Hematopoietic multipotent progenitor cell (in vitro differentiated cells): ENCODE measurements at places on chromosomes 7 and 10.

DNA sequence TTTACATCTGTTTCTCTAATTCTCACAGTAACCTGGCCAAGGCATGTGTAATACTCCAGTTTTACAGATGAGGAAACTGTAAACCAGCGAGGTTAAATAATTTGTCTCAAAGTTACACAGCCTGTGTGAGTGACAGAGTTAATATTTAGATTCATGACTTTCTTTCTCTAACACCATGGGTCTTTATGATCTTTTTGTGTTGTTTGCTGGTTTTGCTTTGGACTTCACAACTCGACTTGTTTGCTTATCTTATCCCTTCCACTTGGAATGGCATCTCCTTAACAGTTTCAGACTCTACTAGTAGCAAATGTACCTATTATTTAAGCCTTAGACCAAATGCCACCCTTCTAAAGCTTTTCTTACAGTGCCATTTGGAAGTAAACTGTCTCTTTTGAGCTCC is 34.4 kb downstream of the MXI1 start:
- no peak for DNase-seq

GRCh38 chr7:154953006-154953684 is 49.8 kb downstream of the PAXIP1 start:
- DNase-seq: peak; percentile 47

DNA sequence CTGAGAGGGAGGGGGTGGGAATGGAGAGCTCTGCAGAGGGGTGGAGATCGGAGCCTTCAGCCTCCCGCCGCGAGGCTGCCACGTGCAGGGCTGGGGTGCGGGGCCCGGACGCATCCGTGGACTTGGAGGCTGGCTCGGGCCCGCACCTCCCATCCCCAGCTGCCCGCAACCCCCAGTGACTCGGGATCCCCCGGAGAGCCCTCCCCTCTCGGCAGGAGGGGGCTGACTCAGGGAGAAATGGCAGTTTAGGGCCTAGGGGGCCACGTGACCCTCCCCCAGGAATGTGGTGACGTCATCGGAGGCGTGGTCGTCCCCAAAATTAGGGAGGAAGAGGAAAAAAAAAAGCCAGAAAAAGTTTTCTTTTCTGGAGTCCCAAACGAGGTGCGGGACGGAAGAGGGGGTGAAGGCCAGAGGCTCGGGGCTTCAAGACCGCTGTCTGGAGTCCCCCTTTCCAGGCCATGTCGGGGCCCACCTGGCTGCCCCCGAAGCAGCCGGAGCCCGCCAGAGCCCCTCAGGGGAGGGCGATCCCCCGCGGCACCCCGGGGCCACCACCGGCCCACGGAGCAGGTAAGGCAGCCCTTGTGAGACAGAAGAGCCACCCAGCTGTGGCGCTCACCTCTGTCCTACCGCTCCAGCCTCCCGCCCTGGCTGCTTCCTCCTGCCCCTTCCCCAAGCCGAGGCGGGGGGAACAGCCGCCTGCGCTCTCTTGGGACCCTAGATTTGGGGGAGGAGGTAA is at the start of gene TRIP6:
TRIP6 (plus strand) TSS at position 348 of the 736 bp plus-strand sequence; CDS start at position 459, 111 bp downstream.
- peak; percentile 66 for DNase-seq

GRCh38 chr7:41705109-41705901 is 2.4 kb upstream of the INHBA start:
- DNase-seq: no peak

GRCh38 chr10:50550291-50550839 is 73.4 kb downstream of the SGMS1 start:
- no peak for DNase-seq

DNA sequence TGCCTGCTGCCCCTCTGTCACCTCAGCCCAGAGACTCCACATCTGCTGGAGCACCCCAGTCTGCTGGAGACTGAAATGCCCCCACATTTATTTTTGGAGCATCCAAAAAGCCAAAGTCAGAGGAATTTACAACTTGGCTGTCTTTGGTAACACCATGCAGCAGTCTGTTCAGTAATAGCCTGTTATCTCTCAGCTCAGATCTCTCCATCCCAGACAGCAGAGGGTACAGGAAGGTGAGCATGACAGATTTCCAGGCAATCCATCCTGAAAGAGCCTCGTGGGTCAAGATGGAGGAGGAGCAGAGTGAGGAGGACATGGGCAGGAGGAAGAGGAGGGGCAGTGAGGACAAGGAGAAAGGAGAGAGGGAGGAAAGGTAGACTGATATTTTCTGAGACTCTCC is 55.9 kb downstream of the GRID1 start:
- no peak for DNase-seq

DNA sequence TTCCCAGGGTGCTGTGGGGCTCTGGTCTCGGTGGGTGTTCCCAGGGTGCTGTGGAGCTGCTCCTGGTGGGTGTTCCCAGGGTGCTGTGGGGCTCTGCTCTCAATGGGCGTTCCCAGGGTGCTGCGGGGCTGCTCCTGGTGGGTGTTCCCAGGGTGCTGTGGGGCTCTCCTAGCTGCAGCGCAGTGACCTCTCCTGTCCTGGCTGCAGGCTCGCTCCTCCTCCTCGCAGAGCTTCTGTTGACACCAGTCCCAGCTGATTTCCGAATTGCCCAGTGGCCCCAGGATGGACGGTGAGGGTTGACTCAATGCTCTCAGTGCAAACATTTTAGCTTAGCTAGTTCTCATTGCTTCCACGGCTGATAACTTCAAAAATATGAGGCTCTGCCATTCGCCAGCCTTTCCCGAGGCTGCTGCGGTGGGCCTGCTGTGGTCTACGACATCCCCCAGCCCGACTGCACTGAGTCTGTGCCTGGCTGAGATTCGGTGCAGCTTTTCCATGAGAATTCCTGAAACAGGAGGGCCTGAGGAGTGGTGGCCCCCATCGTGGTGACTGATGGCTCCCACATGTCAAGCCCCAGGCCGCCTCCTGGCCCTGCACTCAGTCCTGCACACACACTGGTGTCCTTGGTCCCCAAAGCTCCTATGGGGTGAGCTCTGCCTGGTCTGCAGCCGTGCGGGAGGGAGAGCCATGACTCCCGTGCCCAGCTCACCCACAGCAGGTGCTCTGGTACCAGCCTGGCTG is 58.3 kb upstream of the NKX6-2 start:
- DNase-seq: no peak

DNA sequence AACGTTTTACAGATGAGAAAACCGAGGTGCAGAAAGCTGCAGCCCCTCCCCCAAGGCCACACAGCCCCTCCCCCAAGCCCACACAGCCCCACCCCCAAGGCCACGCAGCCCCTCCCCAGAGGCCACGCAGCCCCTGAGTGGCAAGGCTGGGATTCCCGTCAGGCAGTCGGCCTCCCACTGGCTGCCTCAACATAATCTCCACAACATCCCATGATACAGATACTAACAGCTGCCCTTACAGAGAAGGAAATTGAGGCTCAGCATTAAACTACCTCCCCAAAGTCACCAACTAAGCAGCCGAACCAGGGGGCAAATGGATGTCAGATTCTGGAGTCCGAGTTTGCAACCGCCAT is 15.9 kb downstream of the SH3PXD2A start:
- no peak for DNase-seq

DNA sequence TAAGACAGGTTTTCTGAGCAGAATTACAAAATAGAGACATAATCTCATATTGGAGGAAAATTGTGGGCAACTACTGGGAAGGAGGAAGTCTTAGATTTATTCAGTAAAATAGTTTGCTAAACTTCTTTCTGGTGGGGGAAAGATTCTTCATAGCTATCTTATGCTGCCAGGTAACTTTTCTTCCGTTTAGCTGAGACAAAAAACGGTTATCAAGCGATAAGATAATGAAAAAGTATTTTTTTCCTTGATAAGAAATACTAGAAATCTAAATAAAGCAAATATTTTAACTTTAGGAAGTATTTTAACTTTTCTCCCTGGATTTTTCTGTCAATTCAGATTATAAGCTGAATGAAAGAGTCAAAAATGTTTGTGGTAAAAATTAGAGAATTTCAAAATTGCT is 52.3 kb downstream of the JMJD1C start:
- no peak for DNase-seq

DNA sequence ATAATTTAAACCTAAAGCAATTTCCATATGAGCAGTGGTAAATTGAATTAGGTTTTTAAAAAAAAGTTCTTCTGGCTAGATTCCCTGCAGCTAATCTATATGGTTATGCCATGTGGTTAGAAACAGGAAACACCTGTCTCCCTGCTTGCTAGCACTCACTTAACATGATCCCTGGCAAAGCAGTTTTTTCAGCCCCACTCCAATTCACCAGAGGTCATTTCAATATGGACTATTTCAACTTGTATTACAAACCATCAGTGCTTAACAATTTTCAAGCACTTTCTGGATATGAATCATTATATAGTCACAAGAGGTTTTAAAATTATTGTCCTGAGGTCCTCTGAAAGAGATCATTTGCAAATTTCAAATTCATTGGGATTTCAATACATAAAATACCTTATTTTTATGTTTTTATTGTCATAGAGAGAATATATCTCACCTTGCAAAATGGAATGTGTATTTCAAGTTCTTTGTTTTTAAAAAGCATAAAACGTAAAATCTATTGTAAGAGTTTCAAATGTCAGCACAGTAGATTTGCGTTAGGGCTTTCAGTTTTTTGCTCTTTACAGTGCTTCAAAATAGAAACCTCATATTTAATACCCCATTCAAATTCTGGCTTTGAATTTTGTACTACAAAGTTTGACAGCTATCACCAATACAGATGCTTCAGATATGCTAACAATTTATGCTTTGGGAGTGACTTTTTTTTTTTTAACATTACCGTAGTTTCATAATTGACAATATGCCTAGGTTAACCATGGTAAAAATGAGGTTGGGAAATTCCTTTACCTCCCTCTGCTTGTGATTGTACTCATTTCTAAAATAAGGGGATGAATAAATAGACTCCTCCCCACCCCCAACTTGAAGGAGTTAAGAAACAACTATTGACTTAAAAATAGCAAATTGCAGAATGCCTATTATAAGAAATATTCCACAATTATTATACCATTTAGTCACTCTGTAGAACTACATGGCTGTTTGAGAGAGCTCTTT is 117.5 kb upstream of the HGF start:
- no peak for DNase-seq

GRCh38 chr10:132702601-132703418 is 83.1 kb downstream of the NKX6-2 start:
- DNase-seq: no peak

DNA sequence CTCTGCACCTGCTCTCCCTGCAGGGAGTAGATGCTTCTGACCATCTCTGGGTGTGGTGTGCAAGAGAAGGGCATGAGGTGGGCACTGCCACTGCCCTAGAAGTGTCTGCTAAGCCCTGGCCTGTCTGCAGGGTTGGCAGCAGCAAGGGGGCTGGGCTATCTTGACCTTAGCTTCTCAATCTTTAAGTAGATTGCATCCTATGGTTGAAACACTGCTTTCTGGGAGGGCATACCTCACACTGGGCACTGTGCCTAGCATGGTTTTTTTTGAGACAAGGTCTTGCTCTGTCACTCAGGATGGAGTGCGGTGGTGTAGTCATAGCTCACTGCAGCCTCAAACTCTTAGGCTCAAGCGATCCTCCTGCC is 54.9 kb downstream of the CLIP2 start:
- no peak for DNase-seq

DNA sequence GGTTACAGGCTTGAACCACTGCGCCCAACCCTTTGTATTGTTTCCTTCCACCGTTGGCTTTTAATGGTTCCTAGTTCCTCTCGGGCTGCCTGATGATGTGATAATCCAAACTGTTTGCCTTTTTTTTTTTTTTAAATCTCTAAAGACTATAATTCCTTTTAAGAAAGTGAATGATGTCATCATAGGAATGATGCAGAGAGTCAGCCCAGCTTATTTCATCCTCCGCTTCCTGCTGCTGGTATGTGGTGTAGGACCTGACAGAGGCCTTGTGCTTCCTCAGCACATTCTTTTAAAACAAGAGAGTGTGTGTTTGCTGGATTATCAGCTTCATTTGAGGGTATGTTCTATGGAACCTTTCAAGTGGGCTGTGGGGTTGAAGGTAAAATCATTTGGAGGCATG is 241.4 kb downstream of the LRMDA start:
- no peak for DNase-seq

GRCh38 chr10:55500931-55501559 is 700.0 kb upstream of the PCDH15 start:
- DNase-seq: no peak

DNA sequence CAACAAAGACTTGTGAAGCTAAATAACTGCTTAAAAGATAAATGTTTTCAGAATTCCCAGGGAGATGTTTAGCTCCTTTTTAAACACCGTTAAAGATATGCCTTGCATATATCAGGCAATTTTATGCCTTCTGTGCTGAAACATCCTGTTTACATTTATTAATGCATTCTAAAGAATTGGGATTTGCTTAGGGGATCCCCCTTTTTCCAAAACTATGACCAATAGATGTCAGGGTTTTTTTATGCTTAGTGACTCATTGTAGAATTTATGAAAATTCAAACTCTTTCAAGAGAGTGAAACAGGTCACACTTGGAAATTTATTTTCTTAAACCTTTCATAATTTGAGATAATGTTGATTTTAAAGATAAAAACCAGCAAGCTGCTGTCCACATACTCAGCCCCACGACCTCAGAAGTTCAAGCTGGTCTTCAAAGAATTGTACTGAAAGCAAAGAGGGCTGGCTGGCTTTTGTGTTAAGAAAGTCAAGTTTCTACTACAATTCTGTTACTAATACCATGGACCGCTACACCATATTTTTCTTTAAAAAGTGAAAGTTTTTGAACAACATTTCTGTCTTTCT is 411.8 kb downstream of the ETV1 start:
- no peak for DNase-seq

DNA sequence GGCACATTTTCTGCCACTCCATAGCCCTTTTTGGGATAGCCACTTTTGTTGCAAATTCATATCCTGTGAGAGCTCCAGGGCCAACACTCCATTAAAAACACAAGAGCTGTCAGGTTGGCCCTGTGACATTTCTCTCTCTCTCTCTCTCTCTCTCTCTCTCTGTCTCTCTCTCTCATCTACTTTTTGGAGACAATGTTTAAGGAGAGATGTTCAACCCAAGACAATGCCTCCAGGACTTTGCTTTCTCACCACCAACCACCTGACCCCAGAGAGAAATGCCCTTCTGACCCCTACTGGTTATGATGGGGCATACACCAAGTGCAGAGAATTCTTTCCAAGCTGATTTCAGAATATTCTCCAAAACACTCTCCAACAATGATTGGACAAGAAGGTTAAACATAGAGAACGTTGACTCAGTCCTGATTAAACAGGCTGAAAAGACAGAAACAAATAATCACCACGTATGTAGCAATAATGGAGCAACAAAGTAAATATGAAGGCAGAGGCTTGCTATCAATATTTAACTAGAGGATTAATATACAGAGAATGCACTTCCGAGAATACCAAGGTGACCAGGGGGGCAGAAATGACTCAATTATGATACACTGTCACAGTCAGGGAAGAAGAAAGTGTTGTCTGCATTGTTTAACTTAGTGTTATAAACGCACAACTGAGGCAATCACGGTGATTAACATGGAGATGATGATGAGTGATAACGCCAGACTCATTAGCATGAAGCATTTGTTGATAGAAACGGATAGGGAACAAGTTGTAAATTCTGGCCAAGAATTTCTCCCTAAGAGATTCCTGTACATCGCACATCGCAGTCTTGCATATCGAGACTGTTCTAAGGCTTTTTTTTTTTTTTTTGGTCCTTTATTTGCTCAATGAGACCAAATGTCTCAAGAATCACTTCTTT is 178.5 kb downstream of the NRP1 start:
- DNase-seq: peak; percentile 44

- no peak for DNase-seq
Measured at GRCh38 chr7:576524-577277, 57.1 kb upstream of the PDGFA start.

GRCh38 chr7:120615703-120616102 is 242.2 kb downstream of the TSPAN12 start:
- DNase-seq: no peak
